ENCODE measurements at places on chromosomes 12 and 14. TPM values are rescaled to one million over a fixed set of nuclear protein-coding genes. Genes with fewer than 3 reads are reported as not detected.

The ANKRD9 gene
- total RNA-seq = 27.4 TPM

The ITPK1 gene
- total RNA-seq = 23.8 TPM

The P2RX2 gene
- total RNA-seq = not detected

The ETFBKMT gene
- 0.65 TPM for total RNA-seq

The SLC39A2 gene
- not detected for total RNA-seq

The NRL gene
- total RNA-seq = 3.5 TPM

The KCNC2 gene
- 0.51 TPM for total RNA-seq

The VDR gene
- 1.3 TPM for total RNA-seq

The SMIM41 gene
- not detected for total RNA-seq

The CIROP gene
- not detected for total RNA-seq

The GPRC5D gene
- not detected for total RNA-seq

The SLCO1C1 gene
- total RNA-seq = not detected

The TPPP2 gene
- total RNA-seq = not detected

The TXNDC16 gene
- 5.5 TPM for total RNA-seq

The CFAP54 gene
- 0.38 TPM for total RNA-seq

The DYNC1H1 gene
- total RNA-seq = 558 TPM

The TRHDE gene
- total RNA-seq = 24.4 TPM

The DAO gene
- not detected for total RNA-seq

The LIMA1 gene
- 51.2 TPM for total RNA-seq

The TGM1 gene
- 0.89 TPM for total RNA-seq

The TMCC3 gene
- total RNA-seq = 4.9 TPM

The PIWIL1 gene
- total RNA-seq = not detected

The INHBC gene
- not detected for total RNA-seq

The SPTSSA gene
- 7.0 TPM for total RNA-seq

The C12orf56 gene
- 1.3 TPM for total RNA-seq

The KRT82 gene
- not detected for total RNA-seq

The APOLD1 gene
- total RNA-seq = 3.6 TPM

The SLC25A29 gene
- 47.9 TPM for total RNA-seq

The RNF212B gene
- not detected for total RNA-seq

The CLEC6A gene
- not detected for total RNA-seq

The IGF1 gene
- not detected for total RNA-seq

The BATF gene
- not detected for total RNA-seq

The SYCP3 gene
- not detected for total RNA-seq

The MIP gene
- total RNA-seq = 0.98 TPM

The TMEM132C gene
- not detected for total RNA-seq

The FOXM1 gene
- 84.1 TPM for total RNA-seq

The RTL1 gene
- total RNA-seq = under 0.01 TPM
